Esophagus squamous epithelium (tissue), 5 donors: ENCODE measurements at places on chromosomes 2 and 18.

- DNase-seq = no peak
Observed at GRCh38 chr2:173249661-173250641, 104.7 kb upstream of the CDCA7 start.

DNA sequence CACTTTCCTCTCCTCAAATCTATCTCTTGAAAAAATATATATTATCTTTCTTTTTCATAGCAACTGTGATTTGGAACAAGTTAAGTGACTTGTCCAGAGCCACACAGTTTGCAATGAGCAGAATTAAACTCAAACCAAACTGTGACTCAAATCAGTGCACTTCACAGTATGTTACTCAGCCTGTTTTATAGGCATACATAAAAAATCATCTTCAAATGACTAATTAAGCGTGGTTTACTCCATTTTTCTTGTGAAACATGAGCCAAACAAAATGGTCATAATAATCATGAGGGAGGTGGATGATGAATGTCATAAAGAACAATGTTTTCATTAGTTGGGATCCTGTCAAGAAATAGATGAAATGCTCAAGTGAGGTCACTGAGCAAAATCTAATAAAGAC lies 6.1 kb upstream of the CCDC178 start:
- no peak for DNase-seq

DNA sequence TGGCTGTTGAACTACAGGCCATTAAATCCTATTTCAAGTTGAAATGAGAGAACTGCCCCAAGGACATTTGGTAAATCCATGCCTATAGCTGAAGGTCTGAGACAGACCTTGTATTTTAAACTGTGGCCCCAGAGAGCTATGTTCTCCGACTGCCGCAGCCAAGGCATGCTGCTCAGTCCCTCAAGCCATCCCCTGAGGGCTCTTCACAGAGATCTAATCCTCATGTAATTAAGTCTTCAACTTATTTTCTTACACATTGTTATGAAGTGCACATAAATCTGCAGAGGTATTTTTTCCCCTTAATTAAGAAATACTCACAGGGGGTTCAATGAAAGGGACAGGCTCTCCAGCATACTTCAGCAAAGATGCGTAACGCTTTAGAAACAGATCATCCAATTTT lies 50.6 kb downstream of the ABCG8 start:
- DNase-seq = no peak

GRCh38 chr2:189047171-189047888 lies 73.2 kb downstream of the COL3A1 start:
- no peak for DNase-seq

DNA sequence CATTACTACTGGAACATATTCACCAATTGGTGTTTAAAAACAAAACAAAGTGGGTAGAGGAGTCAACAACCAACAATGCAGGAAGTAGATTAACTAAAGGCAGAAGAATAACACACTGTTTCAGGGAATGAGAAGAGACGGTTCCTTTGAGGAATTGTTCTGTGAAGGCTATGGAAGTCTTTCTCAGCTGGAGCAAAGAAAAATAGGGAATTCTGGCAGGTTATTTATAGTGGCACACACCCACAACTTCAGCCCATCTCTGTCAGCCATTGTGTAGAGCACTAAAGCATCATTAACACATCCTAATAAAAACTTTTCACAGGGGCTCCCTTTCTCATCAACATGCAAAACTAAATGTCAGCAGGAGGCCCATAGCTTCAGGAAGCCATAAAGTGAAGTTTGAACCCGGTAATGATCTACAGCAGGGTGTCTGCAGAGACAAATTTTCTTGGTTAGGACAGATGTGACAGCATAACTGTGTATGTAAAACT lies 113.6 kb downstream of the CDH2 start:
- DNase-seq = no peak

- DNase-seq = no peak
Observed at GRCh38 chr2:9720352-9721093, 89.7 kb upstream of the YWHAQ start.

DNA sequence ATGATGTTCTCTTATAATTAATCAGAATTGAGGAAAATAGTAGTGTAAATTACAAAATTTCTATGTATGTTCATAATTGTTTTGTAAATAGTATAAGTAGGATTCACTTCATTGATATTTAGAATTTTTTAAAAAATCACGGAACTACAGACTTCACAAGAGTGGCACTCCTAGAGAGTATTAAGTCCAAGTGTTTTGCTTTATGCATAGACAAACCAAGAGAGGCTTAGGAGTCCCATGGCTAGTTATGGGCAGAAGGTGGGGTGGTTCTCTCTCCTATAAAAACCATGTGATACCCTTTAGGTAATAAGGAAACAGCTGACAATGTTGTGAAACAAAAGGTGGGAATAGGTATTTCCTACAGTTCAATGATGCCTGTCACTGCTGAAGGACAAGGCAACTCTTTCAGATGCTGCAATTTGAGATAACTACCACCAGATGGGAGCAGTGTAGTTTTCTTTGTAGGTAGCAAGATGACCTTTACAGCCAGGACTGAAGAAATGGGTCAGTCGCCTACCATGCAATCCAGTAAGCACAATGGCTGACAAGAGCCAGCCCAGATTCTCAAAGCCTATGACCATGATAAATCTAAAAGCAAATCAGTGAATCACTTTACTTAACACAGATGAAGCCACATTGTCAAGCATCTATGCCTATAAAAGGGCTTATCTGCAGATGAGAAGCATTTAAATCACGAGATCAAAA lies 83.9 kb downstream of the AAK1 start:
- no peak for DNase-seq

DNA sequence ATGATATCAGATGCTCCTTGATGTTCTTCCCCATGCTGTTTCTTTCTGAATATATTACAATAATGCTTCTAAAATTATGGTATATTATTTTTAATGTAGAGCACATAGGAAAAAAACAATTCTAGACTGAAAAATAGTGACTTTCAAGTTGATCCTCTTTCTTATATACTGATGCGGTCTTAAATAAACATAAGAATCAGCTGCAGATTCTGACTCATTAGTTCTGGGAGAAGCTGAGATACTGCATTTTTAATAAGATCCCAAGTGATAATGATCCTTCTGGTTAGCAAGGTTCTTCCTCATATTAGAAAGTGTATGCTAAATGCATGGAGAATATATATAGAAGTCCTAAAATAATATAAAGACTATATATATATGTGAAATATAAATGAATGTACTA lies 124.9 kb downstream of the XIRP2 start:
- DNase-seq = no peak

GRCh38 chr18:45161850-45162249 lies 453.4 kb upstream of the SLC14A2 start:
- DNase-seq = no peak

GRCh38 chr2:234178330-234179030 lies 128.0 kb downstream of the SPP2 start:
- no peak for DNase-seq

GRCh38 chr2:74760875-74761630 lies 72.9 kb upstream of the HK2 start:
- DNase-seq = no peak

DNA sequence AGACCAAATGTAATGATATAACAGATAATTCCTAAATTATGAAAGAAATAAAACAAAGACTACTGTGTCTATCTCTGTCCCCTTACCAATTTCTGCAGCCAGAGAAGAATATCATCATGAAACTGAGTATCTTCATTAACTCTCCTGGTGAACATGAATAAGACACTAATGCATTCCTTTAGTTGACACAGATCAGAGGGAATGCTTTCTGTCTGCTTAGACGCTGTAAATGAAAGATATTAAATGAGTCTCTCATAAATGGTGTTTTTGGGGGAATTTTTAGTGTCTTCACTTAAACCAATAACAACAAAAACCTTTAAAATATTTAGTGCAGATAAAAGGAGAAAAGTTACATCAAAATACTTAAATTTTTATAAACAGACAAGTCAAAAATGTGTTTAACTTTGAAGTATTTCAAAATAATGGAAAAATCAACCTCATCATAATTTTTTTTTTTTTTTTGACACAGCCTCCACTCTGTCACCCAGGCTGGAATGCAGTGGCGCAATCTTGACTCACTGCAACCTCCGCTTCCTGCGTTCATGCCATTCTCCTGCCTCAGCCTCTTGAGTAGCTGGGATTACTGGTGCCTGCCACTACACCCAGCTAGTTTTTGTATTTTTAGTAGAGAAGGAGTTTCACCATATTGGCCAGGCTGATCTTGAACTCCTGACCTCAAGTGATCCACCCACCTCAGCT lies 16.0 kb downstream of the EPG5 start:
- DNase-seq = no peak

- no peak for DNase-seq
Observed at GRCh38 chr2:183919926-183920325, 678.4 kb upstream of the ZNF804A start.

- DNase-seq = no peak
Observed at GRCh38 chr2:233418052-233418760, 63.9 kb downstream of the DGKD start.

GRCh38 chr2:134454931-134455330 lies 201.1 kb downstream of the MGAT5 start:
- no peak for DNase-seq

DNA sequence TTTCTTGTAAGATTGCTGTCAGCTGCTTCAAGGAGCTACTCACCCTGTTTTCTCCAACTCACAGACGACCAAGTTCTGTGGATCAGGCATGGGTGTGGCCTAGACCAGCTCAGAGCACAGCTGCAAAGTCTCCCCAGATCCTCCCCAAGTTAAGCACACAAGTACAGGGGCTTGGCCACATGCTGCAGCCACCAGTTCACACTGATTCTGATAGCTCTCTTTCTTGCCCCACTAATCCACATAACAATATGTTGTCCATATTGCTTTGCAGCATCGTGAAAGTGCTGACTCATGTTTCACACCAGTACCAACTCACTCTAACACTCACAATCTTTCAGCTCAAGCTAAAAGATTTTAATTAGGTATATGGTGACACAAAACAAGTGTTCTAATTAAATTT lies 437.0 kb downstream of the PARD3B start:
- DNase-seq = no peak

DNA sequence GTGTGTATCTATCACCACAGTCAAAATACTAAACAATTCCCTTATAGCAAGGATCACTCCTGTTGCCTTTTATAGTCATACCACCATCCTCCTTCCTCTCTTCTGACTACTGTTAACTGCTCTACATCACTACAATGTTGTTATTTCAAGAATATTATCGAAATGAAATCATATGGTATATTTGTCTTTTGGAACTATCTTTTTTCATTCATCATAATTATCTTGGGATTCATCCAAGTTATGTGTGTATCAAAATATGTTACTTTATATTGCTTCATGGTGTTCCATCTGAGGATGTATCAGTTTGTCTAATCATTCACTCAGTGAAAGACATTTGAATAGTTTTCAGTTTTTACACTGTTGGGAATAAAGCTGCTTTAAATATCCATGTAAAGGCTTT lies 1423.0 kb upstream of the PIK3C3 start:
- DNase-seq = no peak

DNA sequence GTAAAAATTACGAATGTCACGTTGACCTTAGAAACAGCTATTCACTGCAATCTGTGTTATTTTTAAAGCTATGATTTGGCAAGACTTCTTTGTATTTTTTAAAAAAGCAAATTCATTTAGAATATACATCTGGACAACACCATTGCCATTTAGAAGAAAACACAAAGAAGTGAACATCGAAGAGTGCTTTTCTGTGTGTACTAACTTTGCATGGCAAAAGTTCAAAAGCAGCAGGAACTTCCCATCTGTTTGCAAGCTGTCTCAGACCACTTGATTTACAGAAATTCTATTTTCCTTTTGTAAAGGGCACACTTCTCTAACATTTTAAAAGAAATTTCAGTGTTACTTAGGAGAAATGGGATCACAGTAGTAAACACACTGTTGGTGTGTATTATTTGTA lies 145.9 kb downstream of the CALCRL start:
- DNase-seq = no peak
